ENCODE measurements at places on chromosomes 1 and 21.
A peak's percentile ranks its signal among the peaks of the same experiment; 100 is the strongest.

GRCh38 chr1:24315391-24315790, 3.8 kb upstream of the GRHL3 start:
- no peak for DNase-seq

DNA sequence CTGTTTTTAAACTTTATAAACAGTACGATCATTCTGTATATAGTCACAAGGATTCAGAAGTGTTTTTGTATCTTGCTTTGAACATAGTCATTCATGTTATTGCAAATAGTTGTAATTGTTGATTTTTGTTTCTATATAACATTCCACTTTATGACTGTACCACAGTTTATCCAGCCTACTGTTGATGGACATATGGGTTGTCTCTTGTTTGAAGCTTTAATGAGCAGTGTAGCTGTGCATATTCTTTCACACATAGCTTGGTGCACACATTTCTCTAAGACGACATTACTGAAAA, 6.1 kb downstream of the CD101 start:
- no peak for DNase-seq

GRCh38 chr1:175192111-175192629, 406 bp downstream of the KIAA0040 start:
- no peak for DNase-seq

DNA sequence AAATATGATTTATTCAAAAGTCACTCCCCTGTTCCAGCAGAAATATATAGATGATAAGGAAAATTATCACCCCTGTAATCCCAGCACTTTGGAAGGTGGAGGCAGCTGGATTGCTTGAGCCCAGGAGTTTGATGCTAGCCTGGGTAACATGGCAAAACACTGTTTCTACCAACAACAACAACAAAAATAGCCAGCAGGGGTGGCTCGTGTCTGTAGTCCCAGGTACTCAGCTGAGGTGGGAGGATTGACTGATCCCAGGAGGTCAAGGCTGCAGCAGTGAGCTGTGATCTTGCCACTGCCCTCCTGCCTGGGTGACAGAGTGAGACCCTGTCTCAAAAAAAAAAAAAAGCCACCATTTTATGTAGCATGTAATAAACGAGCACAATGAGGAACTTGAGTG, 1546.5 kb downstream of the NCAM2 start:
- no peak for DNase-seq

DNA sequence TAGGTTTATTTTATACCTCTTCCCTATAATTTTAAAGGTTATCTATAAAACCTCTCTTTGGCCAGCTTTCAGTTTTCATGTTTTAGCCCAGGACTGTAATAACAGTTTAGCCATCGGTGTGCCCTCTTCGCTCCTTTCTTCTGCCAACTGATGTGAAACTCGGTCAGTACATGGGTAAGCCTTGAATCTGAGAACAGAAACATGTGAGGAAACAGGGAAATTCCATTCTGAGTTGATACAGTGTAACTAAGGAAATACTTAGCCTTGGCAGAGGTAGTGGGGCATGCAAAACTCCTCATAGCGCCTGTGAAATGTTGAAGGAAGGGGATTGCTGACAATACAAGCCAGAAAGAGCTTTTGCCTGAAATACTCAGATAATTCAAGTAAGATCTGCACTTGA, 465.2 kb downstream of the NCAM2 start:
- peak; percentile 25 for DNase-seq

DNA sequence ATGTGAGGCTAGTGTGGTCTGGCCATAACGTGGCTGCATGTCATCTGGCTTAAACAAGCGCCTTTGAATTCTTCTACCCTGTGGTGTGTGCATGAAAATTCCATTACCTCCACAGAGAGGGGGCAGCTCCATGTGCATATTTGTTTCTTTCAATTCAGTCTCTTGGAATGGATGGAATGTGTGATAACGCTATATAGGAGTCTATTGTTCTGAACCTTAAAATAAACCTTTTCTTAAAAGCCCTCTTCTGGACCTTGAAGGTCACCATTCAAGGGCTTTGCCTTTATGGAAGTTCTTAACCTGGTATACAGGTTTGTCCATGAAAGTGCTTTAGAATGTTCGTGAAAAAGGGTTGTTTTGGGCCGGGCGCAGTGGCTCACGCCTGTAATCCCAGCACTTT, 118.2 kb upstream of the ADGRL2 start:
- DNase-seq, result peak; percentile 56

DNA sequence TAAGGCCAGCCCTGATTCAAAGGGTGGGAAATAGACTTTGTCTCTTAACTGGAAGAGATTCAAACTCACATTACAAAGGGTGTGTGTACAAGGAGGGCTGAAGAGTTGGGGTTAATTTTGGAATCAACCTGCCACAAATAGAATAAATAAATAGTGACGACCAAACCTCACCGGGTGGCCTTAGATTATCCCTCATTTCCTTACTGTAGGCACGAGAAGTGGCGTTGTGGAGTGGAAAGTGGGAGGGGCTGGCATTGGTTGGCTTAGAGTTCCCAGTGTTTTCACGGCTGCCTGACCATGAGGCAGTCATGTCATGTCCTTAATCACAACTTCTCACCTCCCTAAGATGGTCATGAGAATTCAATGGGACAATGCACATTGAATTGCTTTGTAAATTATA, 21.3 kb upstream of the RUNX1 start:
- no peak for DNase-seq

DNA sequence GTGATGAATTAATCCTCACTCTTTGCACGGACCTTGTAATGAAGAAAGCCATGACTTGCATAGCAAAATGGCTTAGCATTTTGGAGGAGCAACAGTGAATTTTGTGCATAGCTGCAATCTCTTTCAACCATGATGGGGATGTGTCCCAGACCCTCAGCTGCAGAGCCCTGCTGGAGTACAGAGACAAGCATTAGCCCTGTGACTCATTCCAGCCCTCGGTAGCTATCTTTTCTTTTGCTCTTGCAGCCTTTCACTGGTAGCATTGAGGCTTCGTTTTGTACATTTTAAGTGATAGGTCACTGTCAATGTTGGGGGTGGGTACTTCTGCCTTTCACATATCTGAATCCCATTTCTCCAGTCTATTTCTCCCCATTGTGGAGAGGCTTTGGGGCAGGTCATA, 58.4 kb downstream of the SLC35F3 start:
- no peak for DNase-seq

DNA sequence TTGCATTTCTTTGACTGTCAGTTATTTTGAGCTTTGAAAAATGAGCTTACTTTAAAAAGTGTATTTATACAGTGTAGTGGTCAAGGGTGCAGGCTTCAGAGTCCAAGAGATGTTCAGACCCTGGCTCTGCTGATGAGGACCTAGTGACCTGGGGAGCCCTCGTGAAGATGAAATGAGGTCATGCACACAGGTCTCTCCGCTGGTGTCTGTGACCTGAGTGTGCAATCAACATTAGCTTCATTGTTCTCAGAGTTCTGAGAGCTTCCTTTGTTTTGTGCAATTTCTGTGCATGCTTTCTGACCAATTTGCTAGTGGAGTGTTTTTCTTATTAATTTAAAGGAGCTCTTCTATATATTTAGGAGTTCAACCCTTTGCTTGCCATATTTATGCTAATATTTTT, 71.3 kb downstream of the RIPK4 start:
- DNase-seq, result no peak

All from AG10803 (cell line).